ENCODE measurements at places on chromosomes 6 and 20.

GRCh38 chr6:39079197-39080125 is 30.9 kb downstream of the GLP1R start:
- DNase-seq, result no peak

- no peak for DNase-seq
These were observed 179.5 kb upstream of the AKAP12 start for GRCh38 chr6:151060096-151060765.

DNA sequence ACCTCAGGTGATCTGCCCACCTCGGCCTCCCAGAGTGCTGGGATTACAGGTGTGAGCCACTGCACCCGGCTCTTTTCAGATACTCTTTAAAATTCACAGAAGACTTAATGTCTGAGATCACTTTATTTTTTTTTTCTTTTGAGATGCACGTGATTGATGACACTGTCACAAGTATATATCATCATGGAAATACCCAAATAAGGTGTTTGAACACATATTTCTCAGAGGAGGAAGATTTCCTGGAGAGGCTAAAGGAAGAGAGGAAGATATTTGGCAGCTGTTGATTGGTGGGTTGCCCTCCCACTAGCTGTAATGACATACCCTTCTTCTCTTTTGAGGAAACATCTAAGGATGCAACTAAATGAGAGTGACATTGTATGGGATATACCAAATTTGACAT is 225.9 kb upstream of the CITED2 start:
- no peak for DNase-seq

DNA sequence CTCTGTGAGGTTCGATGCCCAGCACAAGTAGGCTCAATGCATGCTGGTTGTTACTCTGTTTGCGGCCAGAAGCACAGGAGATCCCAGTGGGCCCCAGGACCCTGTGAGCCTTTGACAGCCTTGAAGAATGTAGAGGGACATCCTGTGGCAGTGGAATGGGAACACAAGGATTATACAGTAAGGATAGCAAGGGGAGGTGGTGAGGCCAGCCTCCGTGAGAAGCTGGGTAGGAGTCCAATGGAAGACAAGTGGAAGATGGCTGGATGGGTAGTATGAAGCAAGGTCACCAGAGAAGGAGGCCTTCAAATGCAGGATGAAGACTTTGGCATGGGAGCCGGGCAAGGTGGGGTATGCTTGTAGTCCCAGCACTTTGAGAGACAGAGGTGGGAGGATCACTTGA is 622.9 kb upstream of the CDH4 start:
- no peak for DNase-seq

GRCh38 chr6:158784505-158784904 is 34.7 kb downstream of the EZR start:
- DNase-seq, result no peak

GRCh38 chr6:144478483-144478882 is 193.3 kb downstream of the UTRN start:
- DNase-seq, result no peak

- DNase-seq, result peak; percentile 13
These were observed 1.3 kb downstream of the SOBP start for GRCh38 chr6:107491138-107491609.

- no peak for DNase-seq
These were observed 22.8 kb downstream of the OR2A4 start for GRCh38 chr6:131678442-131678841.

GRCh38 chr6:22447249-22448196 is 121.8 kb upstream of the HDGFL1 start:
- no peak for DNase-seq

GRCh38 chr6:135306740-135307420 is 125.8 kb downstream of the MYB start:
- peak; percentile 16 for DNase-seq

DNA sequence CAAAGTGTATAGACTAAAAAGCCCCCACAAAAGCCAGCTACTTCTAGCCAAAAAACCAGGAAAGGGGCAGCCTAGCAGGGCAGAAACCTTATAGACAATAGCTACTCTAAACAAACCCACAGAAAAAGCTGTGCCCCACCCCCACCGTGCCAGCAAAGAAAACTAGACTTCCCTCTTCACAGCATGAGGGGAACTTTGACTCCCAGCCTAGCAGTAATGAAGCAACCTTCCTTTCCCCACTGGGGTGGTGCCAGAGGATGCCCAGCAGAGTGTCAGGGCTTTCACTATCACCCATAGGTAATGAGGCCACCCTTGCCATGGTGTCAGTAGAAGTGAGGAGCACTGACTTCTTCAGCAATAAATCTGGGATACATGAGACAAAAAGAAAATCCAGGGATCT is 99.0 kb upstream of the LGSN start:
- no peak for DNase-seq

- DNase-seq, result no peak
These were observed 18.7 kb upstream of the YWHAB start for GRCh38 chr20:44866703-44867335.

DNA sequence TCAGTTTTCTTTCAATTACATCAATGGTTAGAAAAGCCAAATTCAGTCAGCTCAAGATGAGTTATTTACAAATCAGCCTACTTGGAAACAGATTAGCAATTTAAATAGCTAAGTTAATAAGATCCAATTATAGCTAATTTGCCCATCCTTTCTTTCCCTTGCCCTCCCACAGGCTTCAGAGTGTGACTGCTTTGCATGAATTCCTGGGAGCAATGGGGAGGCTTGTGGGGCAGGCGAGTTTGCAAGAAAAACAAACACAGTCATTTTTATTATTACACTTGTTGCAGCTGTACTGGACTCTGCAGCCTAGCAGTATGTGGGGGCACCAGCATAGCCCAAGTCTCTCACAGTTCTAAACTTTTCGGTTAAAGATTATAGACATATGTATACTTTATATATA is 219.0 kb downstream of the NKAIN2 start:
- DNase-seq, result no peak

DNA sequence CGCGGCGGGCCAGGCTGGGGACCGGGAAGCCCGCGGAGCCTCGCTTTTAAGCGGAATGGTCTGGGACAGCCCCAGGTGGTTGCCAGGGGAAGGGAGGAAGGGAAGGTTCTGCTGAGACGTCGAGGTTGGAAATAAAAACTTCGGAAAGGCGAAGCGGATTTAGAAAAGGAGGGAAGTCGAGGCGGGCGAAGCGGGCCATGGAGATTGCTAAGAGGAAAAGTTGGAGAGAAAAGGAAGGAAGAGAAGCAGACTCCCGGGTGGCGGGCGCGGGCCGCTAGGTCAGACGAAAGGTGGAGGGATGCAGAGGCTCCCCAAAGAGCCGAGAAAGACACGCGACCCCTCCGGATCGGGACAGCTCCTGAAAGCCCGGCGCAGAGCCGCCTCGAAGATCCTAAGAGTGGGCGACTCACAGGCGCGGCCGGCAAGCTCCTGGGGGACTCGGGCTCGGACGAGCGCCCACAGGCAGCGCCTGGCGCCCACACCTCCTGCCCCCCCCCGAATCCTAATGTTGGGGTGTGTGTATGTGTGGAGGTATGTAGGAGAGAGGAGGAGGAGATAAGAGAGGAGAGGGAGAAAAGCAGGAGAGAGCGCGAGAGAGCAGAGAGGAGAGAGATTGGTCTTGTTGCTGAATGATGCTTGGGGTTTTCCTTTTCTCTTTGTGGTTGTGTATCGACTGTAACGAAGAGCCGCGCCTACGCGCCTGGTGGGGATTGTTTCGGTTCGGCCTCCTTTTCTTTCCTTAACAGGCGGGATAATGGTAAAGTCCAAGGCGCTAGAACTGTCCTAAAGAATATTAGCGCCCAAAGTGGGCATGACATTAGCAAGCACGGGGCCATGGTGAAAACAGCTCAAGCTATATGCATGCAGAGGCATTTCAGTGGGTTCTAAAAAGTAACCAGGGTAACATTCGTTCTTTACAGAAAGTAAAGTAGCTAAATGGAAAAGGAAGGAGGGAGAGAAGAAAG is 1.5 kb downstream of the TFAP2B start:
- DNase-seq, result no peak

GRCh38 chr20:3164763-3165410 is 5.2 kb upstream of the FASTKD5 start:
- DNase-seq, result no peak

GRCh38 chr6:81562169-81562568 is 190.3 kb downstream of the TENT5A start:
- no peak for DNase-seq

- peak; percentile 56 for DNase-seq
These were observed 19.1 kb downstream of the GCNT2 start for GRCh38 chr6:10540073-10540746.

- DNase-seq, result no peak
These were observed 11.2 kb upstream of the ZNF76 start for GRCh38 chr6:35248300-35248699.

GRCh38 chr6:107633680-107634323 is 143.9 kb downstream of the SOBP start:
- DNase-seq, result peak; percentile 40

DNA sequence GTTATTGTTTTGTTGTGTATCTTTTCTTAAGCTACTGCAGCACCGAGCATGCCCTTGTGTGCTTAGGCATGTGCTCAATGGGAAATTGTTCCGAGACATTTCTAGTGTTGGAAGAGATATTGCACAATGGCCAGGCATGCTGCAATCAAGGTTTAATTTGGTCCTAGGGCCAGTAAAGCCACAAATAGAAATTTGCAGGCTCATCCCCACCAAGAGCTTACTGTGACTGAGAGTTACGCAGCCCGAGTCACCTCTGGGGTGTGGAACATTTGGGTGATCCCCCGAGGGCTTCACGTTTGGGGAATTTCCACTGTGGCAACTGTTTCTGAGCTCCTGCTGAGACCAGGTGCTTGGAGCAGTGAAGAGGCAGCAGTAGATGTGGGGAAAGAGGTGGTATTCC is 65.8 kb downstream of the ADTRP start:
- no peak for DNase-seq

DNA sequence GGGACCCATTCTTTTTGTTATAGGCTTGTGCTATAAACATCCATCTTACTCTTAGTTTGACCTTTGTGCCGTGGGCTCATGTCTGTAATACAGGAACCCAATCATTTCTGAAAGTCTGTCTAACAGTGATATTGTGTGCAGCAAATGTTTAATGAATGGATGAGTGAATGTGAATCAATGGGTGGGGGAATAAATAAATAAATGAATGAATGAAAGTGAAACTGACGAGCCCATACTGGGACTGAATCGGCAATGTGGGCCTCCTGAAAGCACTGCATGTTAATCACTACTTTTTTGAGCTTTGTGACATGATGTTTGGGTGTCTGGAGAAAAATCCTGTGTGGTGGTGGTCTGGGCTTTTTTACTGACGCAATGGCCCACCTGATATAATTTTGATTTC is 175.0 kb downstream of the GMPR start:
- no peak for DNase-seq

DNA sequence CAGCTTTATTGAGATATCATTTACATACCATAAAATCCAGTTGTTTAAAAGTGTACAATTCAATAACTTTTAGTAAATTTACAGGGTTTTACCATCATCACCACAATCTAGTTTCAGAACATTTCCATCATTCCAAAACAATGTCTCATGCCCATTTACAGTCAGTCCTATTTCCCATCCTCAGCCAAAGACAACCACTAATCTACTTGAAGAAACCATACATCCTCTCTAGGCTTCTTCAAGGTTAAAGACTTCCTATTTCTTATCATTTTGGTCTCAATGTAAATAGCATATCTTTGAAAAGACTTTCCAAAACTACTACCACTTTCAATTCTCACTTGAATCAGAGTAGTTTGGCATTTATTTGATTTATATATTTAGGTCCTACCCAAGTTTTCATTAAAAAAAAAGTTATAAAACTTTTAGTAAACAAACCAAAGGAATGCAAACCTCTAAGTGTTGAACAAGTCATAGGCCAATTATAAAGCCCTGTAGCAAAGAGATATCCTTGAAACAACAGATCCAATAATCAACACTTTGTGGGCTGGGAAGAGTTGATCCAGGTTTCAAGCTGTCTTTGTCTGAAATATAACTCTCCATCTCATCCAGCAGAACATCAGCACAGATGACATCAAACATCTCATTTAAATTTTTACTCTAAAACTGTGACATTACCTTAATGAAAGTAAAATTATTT is 211.3 kb upstream of the RUNX2 start:
- no peak for DNase-seq

- peak; percentile 41 for DNase-seq
These were observed 665 bp downstream of the RRAGD start for GRCh38 chr6:89411145-89412070.

GRCh38 chr6:137736048-137736818 is 130.8 kb upstream of the TNFAIP3 start:
- no peak for DNase-seq

- DNase-seq, result no peak
These were observed 114.8 kb downstream of the SCML4 start for GRCh38 chr6:107709341-107709740.

DNA sequence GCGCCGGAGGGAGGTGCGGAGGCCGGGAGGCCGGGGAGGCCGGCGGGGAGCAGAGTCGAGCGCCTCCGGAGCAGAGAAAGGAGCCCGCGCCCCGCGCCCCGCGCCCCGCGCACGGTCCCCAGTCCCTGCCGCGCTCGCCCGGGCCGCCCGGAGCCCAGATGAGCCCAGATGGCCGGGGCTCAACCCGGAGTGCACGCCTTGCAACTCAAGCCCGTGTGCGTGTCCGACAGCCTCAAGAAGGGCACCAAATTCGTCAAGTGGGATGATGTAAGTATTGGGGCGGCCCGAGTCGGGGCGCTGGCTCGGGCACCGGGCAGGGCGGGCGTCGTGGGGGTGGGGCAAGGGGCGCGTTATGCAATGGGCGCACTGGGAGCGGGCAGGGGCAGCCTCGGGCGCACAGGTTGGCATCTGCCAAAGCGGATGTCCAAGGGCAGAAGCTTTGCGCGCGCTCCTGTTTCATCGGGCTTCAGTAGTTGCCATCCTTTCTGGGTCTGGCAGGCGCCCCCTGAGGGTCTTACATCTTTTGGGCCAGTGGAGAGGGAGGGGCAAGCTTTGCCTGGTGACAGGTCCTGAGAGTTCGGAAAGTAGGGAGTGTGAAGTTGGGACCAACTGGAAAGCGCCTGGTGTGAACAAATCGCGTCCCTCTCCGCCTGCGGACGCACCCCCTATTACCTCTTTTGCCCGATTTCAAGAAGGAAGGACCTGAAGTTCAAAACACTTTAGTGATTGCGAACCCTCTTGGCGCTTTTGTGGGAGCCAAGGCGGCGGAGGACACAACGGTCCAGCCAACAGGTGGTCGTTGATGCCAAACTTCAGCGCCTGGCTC is 631 bp downstream of the PLCB1 start:
- no peak for DNase-seq

DNA sequence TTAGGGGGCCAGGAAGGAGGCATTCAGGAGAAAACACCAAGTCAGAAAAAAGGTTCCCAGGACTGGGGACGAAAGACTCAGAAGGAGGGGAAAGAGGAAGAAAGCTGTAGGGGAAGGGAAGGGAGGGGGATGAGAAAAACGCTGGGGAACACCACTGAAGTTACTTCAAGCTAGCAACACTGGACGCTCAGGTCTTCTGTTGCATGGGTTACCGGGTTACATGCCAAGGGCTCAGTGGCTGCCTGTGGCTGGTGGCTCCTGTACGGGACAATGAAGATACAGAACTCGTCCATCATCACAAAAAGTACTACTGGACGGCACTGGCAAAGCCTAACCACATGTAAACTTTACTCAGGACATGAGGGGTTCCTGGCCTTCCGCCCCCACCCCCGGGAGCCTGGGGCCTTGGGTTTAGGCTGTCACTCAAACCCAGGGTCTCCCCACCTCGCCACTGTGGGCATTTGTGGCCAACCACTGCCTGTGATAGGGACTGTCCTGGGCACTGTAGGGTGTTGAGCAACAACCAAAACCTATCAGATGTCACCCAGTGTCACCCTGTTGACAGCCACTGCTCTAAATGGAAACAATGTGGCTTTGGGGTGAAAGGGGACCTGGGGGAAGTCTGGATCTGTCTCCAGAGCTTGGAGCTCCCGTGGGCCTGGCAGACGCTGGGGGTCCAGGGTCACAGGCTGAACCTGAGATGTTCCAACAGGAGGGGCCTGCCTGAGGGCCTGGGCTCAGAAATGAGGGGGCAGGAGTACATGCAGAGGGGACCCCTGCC is 40.3 kb upstream of the CD93 start:
- no peak for DNase-seq

Data from germinal center (tissue), 1 donor.